ENCODE measurements at places on chromosomes 2 and 18. TPM values are rescaled to one million over a fixed set of nuclear protein-coding genes. Genes with fewer than 3 reads are reported as not detected.

DNA sequence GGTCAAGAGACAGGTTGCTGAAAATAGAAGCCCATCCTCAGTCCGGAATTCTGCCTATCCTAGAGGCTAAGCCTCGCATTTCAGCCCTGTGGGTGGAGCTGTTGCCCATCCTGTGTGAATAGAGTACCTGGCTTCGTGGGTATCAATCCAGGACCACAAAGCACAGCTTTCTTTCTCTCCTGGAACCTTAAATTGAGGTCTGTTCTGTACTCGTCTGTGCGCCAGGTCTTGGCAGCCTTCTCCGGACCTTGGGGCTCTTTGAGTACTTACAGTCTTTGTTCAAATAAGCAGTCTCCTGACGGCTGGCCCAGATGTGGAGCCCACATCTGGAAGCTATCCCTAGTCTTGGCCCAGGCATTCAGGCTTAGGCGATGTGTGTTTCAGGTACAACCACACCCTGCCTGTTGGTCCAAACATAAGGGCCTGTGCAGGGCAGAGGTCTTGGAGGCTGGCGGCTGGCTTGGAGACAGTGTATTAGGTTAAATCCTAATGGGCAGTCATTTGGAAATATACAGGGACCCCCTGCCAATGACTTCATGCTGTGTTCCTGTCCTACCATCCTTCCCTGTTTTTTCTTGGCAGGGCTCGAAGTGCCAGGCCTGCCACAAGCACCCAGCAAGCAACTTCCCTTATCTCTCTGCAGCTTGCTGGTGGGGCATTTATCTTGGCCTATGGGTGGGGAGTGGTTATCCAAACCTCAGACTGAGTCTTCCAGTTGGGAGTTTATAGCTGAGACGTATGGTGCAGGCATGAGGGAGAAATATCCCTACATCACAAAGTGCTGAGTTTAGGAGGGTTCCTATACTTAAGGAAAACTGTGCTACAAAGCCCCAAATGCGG is 294.1 kb downstream of the BCL2 start:
- no peak overlapping the region for H3K27ac ChIP-seq
- H3K36me3 ChIP-seq = no peaks in the 10 kb centered on the region
- DNase-seq = peak; percentile 61
- no peaks in the 10 kb centered on the region for H3K27me3 ChIP-seq
- no peaks in the 10 kb centered on the region for H3K4me1 ChIP-seq

- H3K4me1 ChIP-seq = no peaks in the 10 kb centered on the region
- H3K27ac ChIP-seq = no peak overlapping the region
- DNase-seq = no peak
- no peaks in the 10 kb centered on the region for H3K36me3 ChIP-seq
- H3K27me3 ChIP-seq = no peaks in the 10 kb centered on the region
Measured at GRCh38 chr2:37623971-37624900, 47.2 kb downstream of the CDC42EP3 start.

- no peaks in the 10 kb centered on the region for H3K4me1 ChIP-seq
- no peaks in the 10 kb centered on the region for H3K27me3 ChIP-seq
- H3K4me3 ChIP-seq = no peak overlapping the region
- no peaks in the 10 kb centered on the region for H3K36me3 ChIP-seq
Measured at GRCh38 chr18:69081846-69082245, 284.0 kb downstream of the CCDC102B start.

DNA sequence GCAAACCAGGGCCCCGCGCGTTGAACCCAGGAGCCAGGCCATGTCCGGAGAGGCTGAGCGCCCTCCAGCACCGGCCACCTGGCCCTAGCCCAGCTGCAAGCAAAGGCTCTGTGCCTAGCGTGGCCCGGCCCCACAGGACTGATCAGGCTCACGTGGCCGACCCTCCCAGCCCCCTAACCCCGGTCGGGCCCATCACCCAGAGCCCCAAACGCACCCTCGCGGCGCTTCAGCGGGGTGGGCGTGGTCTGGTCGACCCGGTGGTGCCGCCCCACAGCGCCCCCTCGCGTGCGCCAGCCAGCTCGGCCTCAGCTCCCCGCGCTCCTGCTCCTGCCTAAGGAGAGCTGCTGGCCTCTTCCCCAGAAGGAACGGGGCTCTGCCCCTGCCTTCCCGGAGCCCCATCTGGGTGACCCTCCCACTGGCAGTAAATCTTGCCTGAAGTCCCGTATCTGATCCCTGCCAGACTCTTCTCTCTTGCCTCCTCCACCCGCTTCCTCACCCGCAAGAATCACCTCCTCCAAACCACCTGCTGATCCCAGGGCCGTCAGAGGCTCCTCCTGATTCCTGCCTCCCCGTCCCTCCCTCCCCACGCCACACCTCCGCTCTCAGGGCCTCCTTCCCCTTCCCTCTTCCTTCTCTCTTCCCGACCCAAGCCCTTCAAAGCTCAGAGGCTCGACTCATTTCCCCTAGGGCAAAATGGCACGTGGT is 12.3 kb upstream of the TEX51 start:
- peak overlapping the region; percentile 19 for H3K4me3 ChIP-seq
- H3K36me3 ChIP-seq = no peaks in the 10 kb centered on the region
- no peaks in the 10 kb centered on the region for H3K4me1 ChIP-seq

- DNase-seq = peak; percentile 65
- no peaks in the 10 kb centered on the region for H3K36me3 ChIP-seq
- peak overlapping the region; percentile 72 for H3K27ac ChIP-seq
- no peak overlapping the region for H3K4me3 ChIP-seq
- no peaks in the 10 kb centered on the region for H3K4me1 ChIP-seq
- H3K27me3 ChIP-seq = no peaks in the 10 kb centered on the region
Measured at GRCh38 chr2:38442643-38443541, 65.8 kb upstream of the ATL2 start.

The BCL11A gene
- total RNA-seq = 6.2 TPM

The GALNT14 gene
- total RNA-seq = 0.16 TPM

The FEV gene
- total RNA-seq = not detected

The KRCC1 gene
- 39.2 TPM for total RNA-seq
